ENCODE measurements at places on chromosomes 5 and 9.

GRCh38 chr5:36628695-36629094, 22.3 kb downstream of the SLC1A3 start:
- DNase-seq: no peak

DNA sequence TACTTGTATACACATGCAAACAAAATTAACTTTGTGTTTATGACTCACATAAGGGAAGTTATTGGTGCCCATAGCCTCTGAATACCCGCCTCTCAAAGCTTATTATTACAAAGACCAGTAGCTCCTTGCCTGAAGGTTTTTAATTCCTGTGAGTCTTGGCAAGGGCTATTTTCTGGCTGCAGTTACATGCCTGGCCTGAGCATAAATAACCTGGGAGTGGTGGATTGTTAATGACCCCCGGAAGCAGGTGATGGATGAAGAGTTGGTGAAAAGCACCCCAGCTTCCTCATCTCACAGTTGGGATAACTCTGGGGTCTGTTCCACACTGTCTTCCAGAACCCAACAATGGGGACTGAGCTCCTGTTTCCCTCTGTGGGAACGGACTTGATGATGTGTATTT, 594.5 kb downstream of the PDE4D start:
- no peak for DNase-seq

GRCh38 chr5:126544087-126544740, 50.8 kb downstream of the ALDH7A1 start:
- peak; percentile 55 for DNase-seq

DNA sequence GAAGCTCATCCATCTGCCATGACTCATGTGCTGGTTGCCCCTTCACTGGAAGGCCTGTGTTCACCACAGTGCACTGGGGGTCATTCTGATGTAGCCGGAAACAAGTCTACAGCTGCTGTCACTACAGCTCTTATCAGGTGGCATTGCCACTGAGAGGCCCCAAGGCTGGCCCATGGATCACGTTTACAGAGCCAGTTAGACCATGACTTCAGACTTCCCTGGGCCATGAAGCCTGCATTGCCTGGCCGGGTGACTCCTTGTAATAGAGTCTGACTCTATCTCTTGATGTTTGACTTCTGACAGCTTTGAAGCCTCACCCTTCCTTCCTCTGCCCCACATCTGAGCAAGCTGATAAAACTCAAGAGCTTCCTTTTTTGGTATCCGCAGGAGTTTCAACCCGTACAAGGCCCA, 473.5 kb upstream of the DAP start:
- DNase-seq: no peak

GRCh38 chr5:31133488-31133887, 60.0 kb upstream of the CDH6 start:
- DNase-seq: no peak

- no peak for DNase-seq
Observed at GRCh38 chr5:124477577-124477976, 268.9 kb downstream of the ZNF608 start.

DNA sequence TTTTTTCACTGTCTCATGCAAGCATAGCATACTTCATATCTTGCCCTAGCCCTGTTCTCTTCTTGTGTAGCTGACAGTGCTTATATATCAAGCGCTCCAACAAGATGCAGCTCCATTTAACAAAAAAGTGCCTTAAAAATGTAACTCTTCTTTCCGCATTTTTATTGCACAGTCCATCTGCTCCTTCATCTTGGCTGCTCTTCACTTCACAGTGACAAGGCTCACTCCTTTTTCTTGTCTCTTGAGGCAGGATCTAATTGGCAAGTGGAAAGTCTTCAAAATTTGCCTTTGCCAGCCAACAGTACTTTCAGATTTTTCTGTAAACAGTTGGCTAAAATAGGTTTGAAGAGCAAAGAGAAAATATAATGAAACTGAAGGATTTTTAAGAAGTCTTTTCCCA, 161.8 kb downstream of the PBX3 start:
- no peak for DNase-seq

DNA sequence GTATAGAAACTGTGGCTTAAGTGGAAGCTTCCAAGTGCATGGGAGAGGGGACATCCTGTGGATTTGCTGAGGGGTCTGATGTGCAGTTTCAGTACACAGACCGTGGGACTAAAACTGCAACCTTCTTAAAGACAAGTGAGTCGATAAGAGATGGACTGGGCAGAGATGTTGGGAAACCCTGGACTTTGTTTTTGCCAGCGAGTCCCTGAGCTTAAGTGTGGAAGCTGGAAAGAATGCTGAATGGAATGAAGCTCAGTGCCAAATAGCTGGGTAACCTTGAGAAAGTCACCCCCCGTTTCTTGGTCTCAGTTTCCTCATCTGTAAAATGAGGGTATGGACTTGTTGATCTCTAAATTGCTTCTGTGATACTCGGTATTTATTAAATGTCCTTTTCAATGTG, 37.3 kb upstream of the KLF9 start:
- no peak for DNase-seq

GRCh38 chr9:105957830-105958229, 263.5 kb downstream of the TMEM38B start:
- no peak for DNase-seq

- DNase-seq: no peak
Observed at GRCh38 chr9:20243841-20244240, 378.5 kb downstream of the MLLT3 start.

GRCh38 chr9:73684601-73685000, 532.9 kb downstream of the ANXA1 start:
- DNase-seq: no peak

GRCh38 chr5:93092349-93093105, 488.5 kb downstream of the NR2F1-AS1 start:
- DNase-seq: no peak

DNA sequence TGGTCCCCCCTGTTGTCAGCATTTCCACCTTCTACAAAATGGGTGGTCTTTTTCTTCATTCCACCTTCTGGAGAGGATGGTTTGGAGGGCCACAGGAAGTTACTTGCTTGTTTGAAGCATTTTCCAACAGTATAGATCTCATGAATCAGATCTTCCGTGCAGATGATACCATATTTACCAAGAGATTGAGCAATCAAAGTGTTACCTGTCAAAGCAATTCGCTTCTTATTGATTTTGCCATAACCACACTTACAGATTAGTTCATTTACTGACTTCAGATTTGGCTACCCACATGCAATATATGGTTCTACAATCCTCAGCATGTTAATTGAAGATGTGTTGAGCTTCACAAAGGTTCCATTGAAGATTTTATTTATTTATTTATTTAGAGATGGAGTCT, 14.0 kb upstream of the TEX48 start:
- no peak for DNase-seq

DNA sequence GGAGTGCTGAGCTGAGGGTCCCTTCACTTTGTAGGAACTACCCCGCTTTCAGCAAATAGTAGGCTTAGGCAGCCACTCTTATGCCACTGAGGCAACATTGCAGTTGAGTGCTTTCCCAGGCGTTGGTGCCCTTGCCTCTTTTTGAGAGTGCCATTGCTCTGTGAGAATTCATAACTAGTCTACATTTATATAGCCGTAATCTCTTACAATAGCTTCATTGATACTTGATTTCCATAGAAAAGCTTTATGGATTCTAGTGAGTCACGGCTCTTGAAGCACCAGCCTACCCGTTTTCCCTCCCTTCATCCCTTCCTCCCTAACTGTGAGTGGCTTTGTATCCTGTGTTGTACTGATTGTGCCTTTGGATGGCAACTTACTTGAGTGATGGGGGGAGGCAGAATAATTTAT, 283.9 kb downstream of the AOPEP start:
- no peak for DNase-seq

DNA sequence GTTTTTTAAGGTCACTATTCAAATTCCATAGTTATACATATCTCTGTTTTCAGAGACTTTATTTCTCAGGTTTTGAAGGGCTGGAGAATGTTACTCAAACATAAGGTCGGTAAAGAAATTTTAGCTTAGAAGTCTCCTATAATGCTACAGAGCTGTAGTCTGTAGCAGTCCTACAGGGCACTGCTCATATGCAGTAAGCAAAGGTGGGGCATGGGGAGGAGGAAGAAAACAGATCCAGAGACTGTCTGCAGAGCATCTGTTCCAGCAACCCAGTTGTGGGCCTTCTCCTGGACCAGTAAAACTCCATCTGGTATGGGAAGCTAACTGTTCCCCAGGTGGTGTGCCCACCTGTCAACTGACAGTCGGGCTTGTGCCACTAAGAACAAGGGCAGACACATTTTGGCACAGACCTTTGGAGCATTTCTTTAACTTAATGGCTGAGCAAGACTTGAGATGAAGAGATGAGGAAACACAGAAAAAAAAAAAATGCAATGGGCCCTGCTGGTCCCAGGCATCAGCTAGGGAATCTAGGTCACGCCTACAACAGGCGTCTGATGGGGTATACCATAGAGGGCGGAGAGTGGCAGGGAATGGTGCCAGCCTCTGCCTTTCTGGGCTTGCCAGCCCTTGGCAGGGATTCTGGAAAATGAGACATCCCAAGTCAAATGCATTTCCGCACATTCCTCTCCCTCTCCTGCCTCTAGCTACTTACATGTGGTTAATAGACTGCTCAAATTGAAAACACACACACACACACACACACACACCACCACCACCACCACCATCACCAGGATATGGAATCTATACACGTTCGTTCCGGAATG, 218.9 kb downstream of the ARL15 start:
- no peak for DNase-seq

DNA sequence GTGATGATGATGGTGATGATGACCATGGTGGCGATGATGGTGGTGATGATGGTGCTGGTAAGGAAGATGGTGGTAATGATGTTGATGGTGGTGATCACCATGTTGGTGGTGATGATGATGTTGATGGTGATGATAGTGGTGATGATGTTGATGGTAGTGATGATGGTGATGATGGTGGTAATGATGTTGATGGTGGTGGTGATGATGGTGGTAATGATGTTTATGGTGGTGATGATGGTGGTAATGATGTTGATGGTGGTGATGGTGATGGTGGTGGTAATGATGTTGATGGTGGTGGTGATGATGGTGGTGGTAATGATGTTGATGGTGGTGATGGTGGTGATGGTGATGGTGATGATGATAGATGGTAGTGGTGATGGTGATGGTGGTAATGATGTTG, 20.7 kb upstream of the RXRA start:
- DNase-seq: no peak

DNA sequence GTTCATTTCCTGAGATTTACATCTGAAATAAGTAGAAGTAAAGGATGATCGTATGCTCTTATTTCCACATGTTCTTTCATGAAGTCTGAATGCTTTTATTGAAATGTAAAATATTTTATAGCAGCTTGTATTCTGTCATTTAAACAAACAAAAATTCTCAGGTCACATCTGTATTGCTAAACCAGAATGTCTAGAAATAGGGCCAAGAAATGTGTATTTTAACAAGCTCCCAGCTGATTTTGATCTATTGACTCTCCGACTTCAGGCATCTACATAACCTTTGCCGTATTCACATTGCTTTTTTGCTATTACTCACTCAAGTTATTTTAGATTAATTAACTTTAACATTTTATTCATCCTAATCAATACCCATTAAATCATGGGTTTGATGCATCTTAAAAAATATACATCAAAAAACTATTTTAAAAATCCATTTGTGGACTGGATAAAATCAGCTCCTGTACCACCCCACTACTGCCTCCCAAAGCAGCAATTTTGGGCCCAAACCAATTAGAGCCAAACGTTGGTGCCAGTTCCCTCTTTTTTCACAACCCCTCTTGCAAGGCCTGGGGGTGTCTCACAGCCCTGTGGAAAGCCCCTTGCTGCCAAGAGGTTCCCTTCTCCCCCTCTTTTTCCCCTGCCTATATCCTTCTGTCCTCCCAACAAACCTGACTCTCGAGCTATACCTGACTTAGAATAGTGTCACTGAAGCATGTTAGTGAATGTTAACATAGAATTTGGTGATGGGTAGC, 34.5 kb downstream of the HAVCR1 start:
- no peak for DNase-seq

- DNase-seq: no peak
Observed at GRCh38 chr9:20376731-20377375, 245.4 kb downstream of the MLLT3 start.

DNA sequence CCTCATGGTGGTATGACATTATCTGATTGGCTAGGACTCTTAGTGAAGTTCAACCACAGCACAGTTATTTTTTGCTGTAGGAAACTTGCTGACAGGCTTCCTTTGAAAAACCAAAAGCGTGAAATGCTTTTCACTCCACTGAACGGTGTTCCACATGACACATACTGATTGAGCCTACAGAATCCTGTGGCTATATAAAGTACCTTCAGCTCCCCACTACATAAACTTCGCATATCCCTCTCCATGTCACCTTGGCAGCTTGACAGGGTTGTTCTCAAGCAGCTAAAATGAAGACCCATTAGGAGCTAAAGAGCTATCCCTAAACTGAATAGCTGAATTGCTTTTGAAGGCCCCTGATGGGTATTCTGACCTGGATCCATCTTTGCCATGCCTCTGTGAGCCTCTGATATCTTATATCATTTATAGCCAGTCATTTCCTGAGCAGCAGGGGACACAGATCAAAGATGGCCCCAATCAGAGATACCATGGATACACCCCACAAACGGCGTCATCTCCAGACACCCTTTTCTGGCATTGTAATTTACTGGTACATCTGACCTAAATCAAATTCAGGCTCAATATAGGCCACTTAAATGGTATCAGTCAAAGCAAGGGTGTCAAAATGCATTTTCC, 91.5 kb downstream of the APBA1 start:
- no peak for DNase-seq

DNA sequence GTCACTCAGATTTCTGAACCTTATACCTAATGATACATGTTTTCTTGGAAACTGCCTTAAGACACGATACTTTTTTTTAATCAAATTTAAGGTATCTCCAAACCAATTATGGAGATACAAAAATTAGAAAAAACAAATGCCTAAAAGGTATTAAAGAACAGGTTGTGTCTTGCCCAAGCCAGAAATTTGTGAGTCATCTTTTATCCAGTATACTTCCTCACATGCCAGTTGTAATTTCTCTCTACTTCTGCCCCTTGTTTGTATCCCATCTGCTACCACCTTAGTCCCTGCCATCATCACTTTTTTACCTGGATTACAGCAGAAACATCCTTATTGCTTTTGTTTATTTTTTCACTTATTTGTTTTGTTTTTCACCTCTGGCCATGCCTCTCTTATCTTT, 571.2 kb upstream of the DAB2 start:
- no peak for DNase-seq

DNA sequence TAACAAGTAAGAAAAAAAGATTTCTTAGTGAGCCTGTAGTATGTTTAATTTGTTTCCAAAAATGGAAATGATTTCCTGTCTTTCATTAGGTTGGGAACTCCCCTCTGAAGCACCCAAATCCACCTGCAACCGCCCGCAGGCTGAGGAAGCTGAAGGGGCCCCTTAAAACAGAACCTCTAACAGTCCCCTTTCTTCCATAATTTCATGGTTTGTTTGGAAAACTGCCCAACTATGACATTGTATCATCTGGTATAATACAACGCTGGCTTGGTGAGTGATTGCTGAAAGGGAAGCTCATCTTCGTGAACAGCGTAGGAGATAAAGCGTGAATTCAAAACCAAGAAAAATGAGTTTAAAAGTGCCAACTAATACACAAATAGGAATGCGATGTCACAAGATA, 215.5 kb downstream of the FSTL4 start:
- DNase-seq: peak; percentile 45

DNA sequence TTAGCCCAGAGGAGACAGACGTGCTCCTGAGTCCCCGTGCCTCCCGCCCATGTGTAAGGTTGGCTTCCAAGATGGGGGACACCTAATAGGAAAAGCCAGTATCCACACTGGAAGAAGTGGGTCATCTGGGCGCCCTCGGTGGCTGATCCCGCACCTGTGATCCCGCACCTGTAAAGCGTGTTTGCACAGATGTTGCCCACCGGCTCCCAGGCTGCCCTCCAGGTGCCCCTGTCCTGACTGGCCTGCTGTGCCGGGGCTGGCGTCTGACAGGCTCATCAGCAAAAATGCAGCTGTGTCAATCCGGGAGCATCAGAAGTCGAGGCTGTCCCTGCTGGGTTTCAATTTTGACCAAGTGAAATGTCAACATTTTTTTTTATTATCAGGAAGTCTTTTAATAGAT, 88.5 kb downstream of the IRX1 start:
- DNase-seq: no peak

All from GM20000 (cell line).